NCI-H1417 (cell line): ENCODE measurements at places on chromosomes 12 and 14.

DNA sequence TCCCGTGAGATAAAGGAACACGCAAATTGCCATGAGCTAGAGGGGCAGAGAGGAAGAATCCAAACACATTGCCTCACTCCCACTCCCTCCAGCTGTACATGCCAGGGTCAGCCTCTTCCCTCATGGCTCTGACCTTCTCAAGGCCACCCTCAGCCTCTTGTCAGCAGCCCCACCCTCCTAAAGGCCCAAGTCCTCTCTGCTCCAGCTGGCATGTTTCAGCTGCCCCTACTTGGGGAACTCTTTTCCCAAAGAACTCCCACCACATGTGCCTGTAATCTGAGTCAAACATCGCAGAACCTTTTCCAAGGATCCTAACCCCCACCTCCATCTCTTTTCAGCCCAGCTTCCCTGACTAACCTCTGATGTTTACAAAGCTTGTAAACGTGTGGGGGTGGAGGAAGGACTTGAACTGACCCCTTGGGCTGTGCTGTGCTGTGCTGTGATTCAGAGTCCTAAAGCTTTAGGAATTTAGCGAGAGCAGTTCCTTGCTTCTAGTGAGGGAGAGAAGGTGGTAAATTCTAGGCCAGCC lies 7.3 kb upstream of the CACNB3 start:
- DNase-seq, result no peak

DNA sequence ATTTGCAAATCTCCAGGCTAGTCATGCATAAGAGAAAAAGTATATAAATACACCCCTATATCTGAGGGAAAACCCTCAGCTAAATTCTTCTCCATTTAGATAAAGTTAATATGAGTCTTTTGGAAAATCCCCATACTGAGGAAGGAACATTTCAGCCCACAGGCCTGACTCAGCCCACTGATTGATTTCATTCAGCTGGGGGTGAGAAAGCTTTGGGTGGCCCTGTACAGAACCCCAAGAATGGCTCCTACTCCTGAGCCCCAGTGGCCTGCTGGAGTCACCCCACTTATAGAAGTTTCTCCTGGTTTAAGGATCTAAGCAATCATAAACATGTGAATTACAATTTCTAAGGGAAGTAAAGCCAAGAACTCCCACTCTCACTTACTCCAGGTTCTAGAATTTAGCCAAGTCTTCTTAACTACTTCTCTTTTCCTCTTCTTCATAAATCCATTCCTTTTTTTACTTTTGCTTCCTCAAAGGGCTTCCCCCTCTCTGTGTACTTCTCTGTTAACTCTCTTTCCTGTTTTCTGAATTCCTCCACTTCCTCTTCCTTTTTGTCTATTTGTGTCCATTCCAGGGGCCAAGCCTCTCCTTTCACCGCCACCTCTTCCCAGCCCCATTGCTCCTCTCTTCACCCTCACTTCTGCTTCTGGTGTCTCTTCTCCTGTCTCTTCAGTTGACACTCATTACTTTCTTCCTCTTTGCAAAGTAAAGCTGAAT lies 21.0 kb downstream of the RTN1 start:
- no peak for DNase-seq

- DNase-seq, result no peak
These were observed 190.4 kb upstream of the TMPO start for GRCh38 chr12:98325003-98325402.

DNA sequence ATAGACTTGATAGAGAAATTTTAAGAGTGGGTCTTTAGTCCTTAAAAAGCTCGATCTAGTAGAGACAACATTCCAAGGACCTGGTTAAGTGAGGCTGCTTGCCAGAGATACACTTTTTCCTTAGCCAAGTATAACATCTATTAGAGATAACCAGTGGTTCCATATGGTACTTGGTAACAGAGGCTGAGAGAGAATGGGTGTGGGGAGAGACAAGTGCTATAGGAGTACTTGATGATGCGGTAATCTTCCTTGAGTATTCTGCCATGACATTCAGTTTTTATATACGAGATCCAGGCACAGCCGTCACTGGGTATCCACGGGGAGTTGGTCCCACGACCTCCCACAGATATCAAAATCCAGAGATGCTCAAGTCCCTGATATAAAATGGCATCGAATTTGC lies 77.4 kb upstream of the REP15 start:
- DNase-seq, result no peak

DNA sequence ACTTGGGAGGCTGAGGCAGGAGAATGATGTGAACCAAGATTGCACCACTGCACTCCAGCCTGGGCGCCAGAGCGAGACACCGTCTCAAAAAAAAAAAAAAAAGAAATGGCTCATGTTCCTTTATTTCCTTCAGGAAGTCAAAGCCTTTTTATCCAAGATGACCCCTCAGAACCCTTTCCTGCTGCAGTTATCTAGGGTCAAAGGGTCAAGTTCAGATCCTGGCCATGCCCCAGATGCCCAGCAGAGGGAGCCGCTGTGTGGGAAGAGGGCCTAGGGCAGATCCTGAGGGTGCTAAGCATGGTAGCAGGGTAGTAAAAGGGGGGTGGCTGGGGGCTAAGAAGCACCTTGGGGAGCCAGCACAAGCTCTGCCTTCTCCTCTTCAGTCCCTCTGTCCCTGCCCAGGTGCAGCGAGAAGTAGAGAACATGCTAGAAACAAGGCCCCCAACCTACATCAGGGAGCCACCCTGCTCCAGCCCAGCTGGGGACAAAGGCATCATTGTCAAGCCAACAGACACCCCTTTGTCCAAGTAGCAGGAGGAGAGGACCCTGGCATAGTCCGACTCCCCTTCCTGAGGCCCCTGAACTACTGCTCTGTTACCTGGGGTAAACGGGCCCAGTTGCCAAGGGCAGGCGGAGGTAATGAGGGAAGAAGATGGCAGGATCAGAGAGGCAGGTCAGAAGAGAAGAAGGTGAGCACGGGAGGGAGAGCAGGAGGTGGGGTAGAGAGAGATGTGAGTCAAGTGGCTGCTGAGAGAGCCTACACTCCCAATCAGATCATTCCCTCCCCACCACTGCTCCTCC lies 6.5 kb downstream of the NFE2 start:
- DNase-seq, result peak; percentile 41

- DNase-seq, result no peak
These were observed 26.4 kb downstream of the SIX1 start for GRCh38 chr14:60622917-60623257.

DNA sequence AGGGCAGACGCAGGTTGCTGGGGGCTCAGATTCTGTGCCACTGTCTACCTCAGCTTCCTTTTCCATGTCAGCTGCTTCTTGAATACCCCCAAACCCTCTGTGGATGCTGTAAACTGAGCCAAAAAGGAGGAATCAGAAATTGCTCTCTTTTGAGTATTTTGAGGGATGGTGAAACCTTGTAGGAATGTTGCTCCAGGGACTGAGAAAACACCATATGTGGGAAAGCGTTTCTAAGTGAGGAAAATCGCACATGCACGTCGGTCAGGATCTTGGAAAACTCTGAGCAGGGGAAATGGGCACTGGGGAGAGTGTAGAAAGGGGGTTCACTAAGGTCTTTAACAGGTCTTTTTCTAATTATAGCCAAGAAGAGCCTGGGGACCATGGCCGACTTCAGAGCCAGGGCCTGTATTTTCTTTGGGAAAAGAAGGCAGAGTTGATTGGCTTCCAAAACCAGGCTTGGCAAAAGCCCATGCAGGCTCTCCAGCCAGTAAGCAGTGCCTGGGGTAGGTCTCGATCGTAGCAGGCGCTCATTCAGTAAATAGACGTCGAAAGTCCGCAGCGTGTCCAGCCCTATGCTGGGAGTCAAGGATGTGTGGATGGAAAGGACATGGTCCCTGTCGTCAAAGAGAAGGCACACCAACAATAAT lies 58.0 kb downstream of the NTF3 start:
- DNase-seq, result no peak

GRCh38 chr12:124550123-124551089 lies 17.0 kb downstream of the NCOR2 start:
- no peak for DNase-seq

DNA sequence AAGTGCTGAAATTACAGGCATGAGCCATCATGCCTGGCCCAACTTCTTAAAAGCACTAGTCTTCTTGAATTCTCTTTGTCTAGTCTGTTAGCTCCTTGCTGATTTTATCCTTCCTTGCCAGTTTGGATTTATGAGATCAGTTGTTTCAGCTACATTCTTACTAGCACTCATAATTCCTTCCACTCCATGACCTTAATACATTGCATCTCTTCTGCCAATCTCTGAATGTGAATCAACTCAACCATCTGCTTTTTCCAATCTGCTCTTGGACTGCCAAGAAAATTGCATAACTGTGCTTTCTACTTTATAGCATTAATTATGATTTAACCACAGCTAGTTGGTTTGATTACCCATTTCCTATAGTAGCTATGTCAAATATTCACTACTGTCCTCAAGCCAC lies 14.9 kb upstream of the HEATR5A start:
- DNase-seq, result no peak

DNA sequence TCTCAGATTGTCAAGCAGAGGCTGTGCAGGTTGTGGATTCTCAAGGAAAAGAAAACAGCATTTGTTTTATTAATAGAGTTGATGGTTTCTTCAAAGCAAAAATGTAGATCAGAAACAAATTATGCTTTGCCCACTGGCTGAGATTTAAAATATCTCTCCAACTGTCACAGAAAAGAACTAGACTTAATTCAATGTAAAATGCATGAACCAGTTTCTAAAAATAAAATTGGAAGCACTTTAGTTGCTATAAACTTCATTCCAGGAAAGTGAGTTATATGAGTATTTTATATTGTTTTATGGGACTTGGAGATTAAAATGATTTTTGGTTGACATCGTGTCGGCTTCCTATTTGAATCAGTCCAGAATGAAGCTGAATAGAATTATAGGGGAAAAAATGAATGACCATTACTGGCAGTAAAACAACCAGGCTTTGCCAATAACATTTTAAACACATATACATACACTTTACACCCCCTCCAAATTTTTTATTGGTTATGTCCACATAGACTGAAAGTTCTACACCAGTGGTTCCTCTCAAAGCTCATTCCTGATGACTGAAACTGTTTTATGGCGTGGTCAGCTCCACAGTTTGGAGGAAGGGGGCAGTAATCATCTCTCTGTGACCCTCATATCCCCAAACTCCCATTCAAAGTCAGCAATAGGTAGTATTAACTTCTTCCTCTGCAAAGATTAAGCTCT lies 55.5 kb upstream of the DAAM1 start:
- no peak for DNase-seq

DNA sequence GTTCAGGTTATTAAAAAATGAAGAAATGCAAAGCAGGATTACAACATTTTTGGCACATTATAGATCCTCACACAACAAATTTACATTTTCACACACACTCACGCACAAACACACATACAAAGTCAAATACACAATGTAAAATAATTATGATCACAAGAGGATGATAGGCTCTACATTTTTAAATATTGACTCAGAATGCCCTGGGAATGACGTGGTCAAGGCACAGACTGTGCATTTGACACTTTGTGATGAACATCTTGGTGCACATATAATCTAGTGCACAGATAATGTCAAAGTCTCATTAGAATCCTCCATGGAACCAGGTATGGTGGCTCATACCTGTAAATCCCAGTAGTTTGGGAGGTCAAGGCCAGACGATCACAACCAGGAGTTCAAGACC lies 49.4 kb downstream of the DPF3 start:
- DNase-seq, result no peak

- no peak for DNase-seq
These were observed 59.5 kb upstream of the ANKS1B start for GRCh38 chr12:100044266-100044665.

DNA sequence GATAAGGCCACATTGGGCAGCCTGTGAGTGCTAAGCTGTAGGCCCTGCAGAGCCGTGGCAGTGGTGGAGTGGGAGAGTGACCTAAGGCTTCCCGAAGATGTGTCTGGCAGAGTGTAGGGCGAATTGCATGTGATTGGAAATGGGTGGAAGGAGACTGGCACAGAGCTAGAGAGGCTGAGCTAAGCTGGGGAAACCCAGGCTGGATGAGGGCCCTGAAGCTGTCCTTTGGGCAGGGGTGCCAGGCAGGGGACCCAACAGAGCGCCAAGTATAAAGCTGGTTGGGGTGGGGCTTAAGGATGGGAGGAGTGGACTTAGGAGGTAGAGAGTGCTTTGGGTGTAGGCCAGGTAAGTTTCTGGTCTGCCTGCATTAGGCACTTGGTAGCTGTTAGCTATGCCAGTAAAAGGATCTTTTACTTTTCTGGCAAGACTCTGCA lies 47.9 kb downstream of the WDR20 start:
- no peak for DNase-seq

DNA sequence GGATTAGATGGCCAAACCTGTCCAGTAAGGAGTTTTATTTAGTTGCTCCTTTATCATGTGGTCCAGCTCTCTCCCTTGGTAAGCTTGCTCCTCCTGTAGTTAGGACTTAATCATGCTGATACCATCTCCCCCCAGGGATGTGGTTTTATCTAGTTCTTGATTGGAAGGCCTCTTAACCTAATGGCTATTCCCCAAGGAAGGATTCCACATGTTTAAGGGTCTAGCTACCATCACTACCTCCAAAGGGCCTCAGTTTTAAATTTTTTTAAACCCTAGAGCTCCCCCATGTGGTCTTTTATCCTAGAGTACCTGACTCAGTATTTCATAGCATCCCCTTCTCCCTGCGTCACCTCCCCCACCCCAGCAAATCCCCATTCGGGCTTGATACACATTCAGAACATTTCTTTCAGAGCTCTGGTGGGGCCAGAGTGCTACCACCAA lies 22.5 kb downstream of the MAP3K12 start:
- peak; percentile 39 for DNase-seq

GRCh38 chr14:30840086-30840779 lies 34.1 kb upstream of the COCH start:
- no peak for DNase-seq

DNA sequence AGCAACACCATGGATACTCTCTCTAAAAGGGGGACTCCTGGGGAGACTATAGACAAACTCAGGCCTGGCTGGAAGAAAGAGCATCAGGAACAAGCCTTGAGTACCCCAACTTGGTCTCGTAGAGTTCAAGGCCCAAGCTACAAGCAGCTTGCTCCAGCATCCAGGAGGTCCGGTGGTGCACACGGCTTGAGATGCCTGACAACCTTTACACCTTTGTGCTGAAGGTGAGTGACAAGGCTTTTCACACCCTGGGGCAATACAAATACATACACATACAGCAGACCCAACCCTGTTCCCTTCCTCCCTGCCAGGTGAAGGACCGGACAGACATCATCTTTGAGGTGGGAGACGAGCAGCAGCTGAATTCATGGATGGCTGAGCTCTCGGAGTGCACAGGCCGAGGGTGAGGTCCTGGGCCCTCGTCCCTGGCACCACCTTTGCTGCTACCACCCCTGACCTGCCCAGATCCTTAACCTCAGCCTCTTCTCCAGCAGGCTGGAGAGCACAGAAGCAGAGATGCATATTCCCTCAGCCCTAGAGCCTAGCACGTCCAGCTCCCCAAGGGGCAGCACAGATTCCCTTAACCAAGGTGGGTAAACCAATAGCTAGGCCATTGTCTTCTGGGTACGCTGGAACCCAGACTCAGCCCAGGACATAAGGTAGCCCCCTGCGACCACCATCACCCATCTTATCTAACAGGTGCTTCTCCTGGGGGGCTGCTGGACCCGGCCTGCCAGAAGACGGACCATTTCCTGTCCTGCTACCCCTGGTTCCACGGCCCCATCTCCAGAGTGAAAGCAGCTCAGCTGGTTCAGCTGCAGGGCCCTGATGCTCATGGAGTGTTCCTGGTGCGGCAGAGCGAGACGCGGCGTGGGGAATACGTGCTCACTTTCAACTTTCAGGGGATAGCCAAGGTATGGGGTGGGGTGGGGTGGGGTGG lies 41.2 kb downstream of the SH2B3 start:
- no peak for DNase-seq

- DNase-seq, result no peak
These were observed 1.9 kb downstream of the CACNA2D4 start for GRCh38 chr12:1916371-1917171.

- DNase-seq, result peak; percentile 33
These were observed 131.6 kb downstream of the PPFIA2 start for GRCh38 chr12:81627336-81628189.
